ENCODE measurements at places on chromosomes 13 and 19.

DNA sequence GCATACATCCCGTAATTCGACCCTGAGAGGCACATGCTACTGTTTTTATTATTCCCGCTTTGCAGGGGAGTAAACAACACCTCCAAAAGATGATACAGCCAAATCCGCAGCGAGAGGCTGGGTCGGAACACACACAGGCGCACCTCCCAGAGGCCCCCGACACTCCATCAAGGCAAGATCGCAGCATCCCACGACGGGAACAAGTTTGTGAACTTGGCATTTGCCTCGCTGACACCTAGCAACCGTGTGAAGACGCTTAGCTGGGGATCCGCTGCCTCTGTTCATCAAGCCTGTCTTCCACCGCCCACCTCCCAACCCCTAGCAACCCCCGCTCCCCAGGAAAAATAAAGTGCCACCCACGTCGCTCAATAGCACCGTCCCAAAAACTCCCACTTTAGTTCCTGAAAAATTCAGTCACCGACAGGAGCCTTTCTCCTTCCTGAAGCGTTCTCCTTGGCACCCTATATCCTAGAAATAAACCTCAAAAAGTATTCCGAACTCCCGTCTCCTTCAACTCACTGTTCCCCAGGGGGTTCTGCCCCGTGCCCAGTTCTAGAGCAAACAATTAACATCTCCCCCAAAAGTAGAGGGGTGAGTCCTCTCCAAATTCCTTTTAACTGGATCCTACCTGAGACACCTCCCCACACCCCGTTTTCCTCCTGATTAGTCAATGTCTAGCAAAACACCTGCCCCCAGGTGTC, 1.7 kb downstream of the GNG7 start:
- DNase-seq: no peak

DNA sequence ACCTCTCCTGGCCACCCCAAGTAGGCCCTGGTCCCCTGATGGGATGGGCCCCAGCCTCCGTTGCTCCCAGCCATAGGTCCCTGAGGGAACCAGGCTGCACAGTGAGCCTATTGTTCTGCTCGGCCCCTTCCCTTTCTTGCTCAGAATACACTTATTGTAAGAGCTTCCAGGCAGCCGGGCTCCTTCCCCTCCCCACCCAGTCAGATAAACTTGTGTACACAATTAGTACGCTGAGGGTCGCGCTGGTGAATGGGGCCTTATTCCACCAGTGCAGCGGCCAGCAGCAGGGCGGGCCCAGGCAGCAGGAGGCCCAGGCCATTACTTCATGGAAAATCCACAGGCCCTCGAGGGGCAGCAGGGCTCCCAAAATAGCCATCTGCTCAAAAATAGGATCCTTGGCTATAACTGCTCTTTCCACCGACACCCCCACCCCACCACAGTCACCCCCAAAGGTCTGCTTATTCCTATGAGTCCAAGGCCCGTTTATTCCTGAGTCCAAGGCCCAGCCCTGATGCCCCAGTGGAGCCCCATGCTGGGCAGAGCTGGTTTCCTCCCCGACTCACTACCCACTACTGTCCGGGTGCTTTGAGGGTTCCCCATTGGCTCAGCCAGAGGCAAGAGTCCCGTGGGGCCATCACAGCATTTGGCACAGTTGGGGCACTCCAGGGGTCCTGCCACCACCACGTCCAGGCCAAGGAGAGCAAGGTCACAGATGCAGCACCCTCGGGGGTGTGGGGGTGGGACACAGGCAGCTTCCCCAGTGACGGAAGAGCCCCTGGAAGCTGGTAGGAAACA, 22.1 kb downstream of the CAPN12 start:
- DNase-seq: no peak

DNA sequence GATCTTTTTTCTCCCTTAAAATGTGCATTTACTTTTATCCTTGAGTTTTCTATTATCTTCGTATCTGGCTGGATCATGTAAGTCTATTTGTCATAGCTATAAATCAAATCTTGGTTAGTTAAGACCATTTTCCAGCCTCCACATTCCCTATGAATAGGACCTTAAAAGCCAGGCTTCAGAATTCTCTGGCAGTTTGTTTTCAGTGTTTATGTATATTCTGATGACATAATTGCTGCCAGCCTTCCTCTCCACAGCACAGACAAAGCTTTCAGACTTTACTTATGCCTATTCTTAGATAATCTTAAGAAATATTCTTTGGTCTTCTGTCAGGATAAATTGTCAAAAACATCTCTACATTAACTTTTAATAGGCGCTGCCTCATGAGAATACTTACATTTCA, 870.8 kb upstream of the SPRY2 start:
- no peak for DNase-seq

DNA sequence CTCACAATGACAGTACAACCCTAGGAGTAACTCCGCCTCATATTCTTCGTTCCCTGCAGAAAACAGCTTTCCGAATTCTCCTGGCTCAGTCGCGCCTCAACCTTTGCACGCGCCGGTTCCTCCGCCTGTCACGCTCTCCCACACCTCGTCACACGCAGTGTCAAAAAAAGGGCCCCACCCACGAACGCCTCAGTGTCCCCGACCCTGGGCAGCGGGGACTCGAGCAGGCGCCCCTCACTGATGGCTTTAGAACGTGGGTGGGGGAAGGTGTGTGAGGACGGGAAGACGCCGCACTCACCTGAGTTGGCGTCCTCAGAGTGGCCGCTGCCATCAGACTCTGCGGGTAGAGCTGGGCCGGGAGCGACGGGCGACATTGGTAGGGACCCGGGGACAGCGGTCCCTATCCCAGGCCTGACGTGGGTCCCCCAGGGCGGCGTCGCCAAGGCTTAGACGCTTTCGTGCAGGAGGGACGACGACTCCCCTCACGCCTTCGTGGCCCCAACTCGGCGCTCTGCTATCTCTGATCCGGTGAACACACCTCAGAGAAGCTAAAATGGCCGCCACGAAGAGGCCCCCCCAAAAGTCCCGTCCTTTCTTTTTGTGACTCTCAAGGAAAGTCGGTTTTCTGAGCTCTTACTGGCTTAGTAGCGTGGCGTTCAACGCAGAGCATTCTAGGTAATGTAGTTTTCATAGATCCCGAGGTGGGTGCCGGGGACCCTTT, at the start of gene ZNF154:
TSS of gene ZNF154 (minus strand) at position 564 of the 721 bp plus-strand sequence. CDS start at position 331, 233 bp downstream.
- no peak for DNase-seq

DNA sequence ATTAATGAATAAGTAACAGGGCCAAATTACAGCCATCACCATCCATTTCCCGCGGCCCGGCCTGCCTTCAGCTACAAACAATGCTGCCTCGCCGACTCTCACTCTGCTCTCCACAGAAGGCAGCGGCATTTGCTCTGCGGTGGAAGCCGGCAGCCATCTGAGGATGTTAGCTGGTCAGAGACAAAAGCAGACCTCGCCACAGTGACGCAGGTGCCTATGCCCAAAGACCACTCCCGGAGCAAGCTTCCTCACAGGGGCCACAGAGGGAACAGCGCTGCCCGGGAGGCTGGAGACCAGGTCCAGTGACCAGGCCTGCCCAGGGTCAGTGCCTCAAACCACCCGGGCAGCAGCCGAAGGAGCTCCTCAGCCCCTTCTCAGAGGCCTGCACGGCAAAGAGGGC, 16.4 kb downstream of the PEPD start:
- no peak for DNase-seq

- no peak for DNase-seq
Observed at GRCh38 chr13:44244288-44244687, 129.3 kb upstream of the SERP2 start.

GRCh38 chr13:30116379-30116778, 191.0 kb downstream of the KATNAL1 start:
- no peak for DNase-seq

DNA sequence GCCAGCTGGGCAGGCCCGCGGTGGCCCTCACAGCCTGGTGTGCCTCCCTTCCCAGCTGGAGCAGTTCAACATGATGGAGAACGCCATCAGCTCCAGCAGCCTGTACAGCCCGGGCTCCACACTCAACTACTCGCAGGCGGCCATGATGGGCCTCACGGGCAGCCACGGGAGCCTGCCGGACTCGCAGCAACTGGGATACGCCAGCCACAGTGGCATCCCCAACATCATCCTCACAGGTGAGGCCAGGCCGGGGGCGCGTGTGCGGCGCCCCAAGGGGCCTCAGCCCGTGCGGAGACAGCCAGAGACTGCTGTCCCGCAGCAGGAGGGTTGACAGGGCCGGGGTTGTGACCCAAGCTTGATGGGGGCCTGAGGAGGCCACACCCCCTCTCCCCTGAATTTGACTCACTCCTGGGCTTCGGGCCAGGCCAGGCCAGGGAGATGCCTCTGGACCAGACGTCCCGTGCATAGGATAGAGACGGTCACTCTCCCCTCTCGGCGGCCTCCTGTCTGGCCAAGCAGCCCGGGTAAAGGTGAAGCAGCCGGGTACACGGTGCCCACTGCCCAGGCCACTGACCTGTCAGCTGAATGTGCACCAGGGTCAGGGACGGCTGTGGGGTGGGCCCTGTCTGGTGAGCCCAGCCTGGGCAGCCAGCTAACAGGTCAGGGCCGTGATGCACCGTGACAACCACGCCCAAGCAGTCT, 15.4 kb downstream of the COMP start:
- no peak for DNase-seq

GRCh38 chr13:40116008-40116407, 460.5 kb downstream of the COG6 start:
- DNase-seq: no peak

DNA sequence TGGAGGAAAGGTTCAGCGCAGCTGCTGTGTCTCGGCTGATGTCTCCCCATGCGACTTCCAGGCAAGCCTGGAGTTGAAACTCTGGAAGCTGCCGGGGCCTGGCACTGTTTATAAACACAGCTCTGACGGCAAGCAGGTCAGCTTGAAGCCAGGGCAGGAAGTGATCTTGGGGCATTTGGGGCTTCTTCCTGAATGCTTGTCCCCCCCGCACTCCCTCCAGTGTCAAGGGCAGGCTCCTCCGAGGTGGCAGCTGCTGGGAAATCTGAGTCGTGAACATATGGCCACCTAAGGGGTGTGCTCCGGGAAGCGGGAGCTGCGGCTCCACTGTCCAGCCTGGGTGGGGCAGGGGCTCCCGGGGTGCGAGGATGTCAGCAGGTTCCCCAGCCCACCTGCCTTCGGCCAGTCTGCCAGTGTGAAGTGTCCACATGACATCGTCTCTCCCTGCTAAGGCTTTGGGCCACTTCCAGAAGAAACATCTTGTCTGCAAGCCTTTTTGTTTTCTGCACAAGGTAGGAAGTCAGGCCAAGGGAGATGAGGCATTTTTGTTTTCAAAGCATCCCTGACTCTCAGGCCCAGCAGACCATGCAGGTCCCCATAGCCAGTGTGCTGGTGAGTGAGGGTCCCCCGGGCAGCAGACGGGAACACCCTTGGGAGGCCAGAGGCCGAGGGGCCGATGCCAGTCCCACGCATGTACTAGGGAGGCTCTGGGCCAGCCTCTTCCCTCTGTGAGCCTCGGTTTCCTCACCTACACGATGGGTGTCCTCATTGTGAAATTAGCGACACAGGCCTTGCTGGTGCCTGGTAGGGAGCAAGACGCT, 2.7 kb downstream of the PIAS4 start:
- DNase-seq: peak; percentile 6

GRCh38 chr19:13281567-13282291, 131.5 kb downstream of the IER2 start:
- DNase-seq: no peak

DNA sequence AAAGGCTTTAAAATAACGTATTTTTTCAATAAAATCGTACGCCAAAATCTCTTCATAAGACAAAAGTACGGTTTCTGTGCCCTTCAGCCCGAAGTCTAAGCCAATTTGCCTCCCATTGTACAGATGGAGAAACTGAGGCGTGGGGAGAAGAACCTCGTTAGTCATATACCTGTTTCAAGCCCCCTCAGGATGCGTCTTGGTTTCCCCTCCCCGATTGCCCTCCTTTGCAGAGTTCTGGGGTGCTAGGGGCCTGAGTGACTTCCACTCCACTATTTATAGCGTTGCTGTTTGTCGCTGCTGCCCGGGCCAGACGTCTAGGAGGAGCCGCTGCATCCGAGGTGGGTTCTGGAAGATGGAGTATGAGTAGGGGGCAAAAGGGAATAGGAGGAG, 2.3 kb upstream of the LTBP4 start:
- no peak for DNase-seq

DNA sequence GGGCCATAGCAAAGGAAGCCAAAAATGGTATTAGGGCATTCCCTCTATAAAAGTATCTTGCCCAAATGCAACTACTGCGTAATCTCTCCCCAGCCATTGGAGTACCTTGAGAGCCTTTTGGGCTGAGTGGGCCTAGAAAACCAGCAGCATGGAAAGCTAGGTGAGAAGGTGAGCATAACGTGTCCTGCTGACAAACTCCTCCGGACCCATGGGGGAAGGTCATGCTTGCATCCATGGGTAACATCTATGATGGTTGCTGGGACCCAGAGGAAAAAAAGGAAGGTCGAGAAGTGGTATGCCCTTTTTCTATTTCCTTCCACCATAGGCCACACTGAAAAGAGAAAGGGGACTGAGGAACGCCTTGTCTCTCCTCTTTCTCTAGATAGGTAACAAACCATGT, 57.4 kb downstream of the ZNF728 start:
- no peak for DNase-seq

GRCh38 chr13:106286811-106287210, 248.7 kb downstream of the EFNB2 start:
- no peak for DNase-seq

DNA sequence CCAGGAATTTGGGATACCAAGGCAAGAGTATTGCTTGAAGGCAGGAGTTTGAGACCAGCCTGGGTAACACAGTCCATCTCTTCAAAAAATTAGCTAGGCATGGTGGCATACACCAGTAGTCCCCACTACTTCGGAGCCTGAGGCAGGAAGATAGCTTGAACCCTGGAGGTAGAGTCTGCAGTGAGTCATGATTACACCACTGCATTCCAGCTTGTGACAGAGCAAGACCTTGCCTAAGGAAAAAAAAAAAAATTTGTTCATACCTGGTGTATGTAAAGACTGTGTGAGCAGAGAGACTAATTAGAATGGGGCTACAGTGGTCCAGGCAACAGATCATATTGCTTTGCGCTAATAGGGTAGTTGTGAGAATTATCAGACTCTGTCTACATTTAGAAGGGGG, 778.3 kb upstream of the PCDH20 start:
- DNase-seq: no peak

DNA sequence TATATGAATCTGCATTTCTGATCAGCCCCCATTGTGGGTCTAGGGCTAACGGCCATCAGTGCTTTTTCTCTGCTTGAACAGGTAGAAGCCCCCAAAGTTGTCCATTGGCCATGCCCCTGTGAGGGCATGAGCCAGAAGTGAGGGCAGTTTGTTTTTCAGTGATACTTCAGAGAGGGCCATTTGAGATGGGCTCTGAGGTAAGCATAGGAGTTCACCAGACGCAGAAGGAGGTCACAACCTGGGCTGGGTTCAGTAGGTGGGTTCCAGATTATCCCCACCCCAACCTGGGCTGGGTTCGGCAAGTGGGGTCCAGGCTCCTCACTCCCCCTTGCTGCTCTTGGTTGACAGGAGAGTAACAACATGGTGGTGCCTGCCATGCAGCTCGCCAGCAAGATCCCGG, 33.4 kb downstream of the MAU2 start:
- DNase-seq: no peak
